ENCODE measurements at places on chromosomes 5 and 9.

GRCh38 chr5:169602535-169602934 lies 19.0 kb downstream of the SPDL1 start:
- DNase-seq = no peak

DNA sequence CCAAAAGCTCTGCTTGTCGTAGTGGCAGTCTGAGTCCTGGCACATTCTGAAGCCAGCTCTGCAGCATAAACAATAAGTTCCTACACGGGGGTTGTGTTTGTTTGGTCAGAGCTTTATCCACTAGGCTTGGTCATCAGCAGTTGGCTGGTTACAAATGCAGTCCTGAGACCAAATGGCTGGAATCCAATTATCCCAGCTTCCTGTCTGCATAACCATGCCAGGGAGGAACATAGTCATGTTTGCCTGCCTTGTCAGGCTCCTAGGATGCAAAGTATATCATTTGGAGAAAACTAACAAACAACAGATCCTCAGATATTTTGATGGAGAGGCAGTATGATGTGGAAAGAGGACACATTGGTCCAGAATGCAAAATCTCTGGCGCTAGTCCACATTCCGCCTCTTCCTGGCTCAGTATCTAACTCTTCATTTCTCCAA lies 85.8 kb downstream of the FBXO38 start:
- no peak for DNase-seq

DNA sequence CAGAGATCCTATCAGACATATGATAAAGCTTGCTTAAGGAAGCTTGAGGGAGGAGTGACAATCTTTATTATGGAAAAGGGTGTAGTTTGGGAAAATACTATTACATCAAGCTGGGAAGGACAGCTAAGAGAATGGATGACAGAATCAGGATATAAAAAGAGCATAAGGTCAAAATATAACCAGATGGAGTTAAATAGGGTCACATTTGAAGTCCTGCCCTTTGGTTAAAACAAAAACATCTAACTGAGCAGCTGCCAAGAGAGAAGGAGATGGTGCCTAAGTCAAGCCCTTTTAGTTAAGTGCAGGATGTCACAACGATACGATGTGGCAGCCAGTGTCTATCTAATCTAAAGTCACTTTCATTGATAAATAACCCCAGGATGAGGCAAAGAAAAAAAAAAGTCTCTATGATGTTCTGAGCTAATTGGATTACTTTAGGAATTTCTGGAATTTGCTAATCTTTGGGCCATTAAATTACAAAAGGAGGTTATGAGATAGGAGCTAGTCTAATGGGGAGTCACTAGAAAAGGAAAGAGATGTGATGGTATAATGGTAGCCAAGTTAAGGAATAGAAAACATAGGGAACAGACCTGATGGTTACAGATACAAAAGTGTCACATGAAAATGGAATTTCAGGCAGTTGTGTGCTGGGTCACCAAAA lies 365.2 kb downstream of the PDE4D start:
- DNase-seq = no peak

DNA sequence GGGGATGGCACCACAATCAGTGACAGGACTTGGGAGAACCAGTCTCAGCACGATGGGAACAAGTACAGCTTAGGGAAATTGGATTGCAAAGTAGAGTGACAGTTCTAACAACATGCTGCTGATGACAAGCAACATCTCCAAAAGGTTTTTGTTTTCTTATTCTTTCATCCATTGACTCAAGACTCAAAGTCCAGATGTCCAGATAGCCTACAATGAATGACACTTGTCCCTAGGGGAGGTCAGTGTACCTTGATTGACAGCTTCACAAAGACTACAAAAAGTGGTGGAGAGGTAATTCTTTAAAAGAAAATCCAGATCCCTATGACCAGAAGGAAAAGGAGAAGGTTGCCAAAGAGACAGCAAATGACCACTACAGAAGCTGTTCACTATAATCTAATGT lies 323.9 kb downstream of the TMEM232 start:
- DNase-seq = no peak
